Urinary bladder (tissue), 4 donors: ENCODE measurements at places on chromosomes 2 and 18. TPM values are rescaled to one million over a fixed set of nuclear protein-coding genes. Genes with fewer than 3 reads are reported as not detected.

GRCh38 chr2:136361521-136361920 lies 243.6 kb upstream of the CXCR4 start:
- no peak for DNase-seq

- no peak for DNase-seq
These were observed 119.9 kb upstream of the DCC start for GRCh38 chr18:52220062-52220591.

DNA sequence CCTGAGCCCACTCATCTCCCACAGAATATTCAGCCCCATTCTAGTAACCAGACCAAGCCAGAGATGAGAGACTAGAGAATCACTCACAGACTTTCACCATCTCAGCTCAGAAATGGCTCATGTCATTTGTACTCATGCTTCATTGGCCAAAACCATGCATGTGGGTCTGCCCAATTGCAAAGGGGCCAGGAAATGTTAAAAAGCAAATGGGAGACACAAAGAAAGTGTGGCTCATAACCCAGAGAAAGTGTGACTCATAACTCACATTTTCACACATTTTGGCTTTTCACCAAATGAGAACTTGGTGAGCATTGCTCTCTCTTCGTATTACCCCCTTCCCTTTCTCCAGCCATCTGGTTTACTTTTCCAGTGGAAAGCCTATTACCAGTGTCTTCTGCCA lies 66.2 kb downstream of the MDH1 start:
- DNase-seq = no peak

- DNase-seq = no peak
These were observed 405.3 kb downstream of the LPIN1 start for GRCh38 chr2:12151716-12152115.

GRCh38 chr2:107525406-107525805 lies 301.3 kb upstream of the RGPD4 start:
- DNase-seq = no peak

DNA sequence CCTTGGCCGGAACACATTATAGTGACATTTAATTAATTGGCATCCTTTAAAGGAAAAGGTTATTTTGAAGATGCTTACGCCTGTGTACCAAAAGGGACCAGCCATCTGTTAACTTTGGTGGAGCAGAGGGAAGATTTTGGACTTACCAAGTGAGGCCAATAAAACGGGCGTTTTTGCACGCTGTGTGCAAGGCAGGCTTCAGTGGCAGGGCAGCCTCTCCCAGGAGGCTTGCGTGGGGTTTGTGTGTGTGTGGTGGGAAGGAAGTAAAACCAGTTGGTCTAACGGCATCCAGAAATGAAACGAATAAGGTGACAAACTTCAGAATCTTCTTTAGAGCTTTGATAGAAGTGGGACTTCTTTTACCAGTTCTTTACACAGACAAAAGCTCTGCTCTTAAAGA lies 191.7 kb downstream of the PRKCE start:
- DNase-seq = no peak

GRCh38 chr2:223043164-223043941 lies 8.6 kb upstream of the KCNE4 start:
- DNase-seq = no peak

DNA sequence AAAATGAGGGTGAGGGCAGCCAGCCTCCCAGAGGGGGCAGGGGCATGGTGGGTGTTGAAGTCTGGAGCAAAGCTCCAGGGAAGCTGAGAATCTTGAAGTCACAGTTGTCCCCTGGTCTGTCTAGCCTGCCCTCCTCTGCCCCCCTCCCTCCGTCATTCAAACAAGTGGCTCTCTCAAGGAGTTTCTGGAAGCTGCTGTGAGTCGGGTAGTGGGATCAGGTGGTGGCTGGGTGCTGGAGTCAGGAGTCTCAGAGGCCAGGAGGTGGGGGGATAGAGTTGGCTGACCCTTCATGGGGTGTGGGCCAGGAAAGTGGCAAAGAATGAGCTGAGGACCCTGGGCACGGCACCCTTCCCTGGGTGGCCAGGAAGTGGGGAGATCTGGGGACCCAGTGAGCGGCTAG lies 495 bp upstream of the ASIC4 start:
- DNase-seq = no peak

DNA sequence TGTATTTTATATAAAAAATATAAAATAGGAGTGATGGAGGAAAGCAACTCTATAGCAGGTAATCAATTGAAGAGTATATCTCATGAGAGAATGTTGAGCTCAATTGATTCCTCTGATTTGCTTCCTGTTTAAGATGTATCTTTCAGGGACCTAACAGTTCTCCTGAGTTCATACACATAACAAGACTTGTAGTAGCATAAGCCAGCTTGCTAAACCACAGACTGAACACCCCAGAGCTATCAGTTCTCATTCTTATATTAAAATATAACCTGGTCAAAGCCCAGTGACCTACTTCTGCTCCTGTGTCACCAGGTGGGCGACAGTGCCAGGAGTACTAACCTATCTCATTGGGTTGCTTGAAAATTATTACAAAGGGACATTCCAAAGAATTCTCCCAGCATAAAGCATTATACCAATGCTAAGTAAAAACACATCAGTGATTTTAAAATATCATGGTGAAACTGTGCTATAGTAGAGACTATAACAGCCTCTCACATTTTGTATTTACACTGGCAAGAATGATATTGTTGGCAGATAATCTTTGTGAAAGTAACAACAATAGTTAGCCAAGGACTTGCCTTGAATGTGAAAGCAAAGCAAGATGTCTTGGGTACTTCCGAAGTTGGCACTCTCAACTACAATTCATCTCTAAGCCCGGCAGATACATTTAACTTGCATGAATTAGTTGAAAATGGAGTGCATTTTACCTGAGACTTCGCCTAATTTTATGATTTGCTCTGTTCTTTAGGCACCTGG lies 40.8 kb upstream of the CDH20 start:
- DNase-seq = no peak

DNA sequence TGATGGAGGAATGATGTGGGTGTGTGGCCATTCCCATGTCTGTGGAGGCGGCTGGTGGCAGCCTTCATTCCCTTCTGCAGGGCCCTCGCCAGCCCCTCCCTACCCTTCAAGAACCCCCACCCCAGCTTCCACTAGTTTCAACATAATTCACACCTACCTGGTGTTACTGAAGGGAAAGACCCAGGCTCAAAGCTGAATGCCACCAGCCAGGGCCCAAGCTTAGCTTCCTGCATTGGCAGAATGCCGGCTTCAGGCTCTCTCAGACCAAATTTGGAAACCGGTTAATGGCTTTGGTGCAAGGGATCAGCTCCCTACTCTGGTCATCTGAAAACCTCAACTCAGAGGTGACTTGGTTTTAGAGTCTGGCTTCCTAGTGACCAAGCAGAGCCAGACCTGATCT lies 16.9 kb downstream of the GAREM2 start:
- DNase-seq = no peak

DNA sequence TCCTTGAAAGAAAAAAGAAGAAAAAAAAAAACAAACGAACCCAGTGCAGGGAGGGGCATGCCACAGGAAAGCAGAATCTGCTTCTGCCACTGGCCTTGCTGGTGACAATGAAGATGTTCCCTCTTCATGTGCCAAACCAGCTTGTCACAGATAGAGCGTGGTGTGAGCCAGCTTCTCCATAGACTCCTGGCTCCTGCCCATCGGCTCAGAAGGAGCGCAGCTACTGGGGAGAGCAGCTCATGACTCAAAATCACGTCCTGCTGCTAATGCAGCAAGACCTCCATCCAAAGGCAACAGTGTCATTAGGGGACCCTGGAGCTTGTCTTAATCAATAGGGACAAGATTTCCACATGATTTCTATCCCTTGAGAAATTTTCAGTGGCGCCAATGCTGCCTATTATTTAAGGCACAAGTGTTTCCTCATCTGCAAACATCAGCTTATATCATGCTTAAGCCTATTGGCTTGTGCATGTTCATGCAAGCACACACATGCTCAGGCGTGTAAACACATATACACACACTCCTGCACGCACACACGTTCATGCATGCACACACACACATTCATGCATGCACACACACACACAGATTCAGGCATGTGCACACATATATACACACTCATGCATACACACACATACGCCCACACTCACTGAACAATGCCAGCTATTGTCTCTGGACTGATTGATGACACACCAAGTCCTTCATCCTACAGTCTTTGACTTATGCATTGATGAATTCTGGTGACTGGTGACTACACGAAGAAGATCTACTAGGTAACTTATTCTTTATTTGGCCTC lies 682.0 kb upstream of the ID2 start:
- DNase-seq = no peak

The RPIA gene
- polyA plus RNA-seq = 13.7 TPM

The PID1 gene
- polyA plus RNA-seq = 85.8 TPM
